ENCODE measurements at places on chromosomes 13 and 19.

DNA sequence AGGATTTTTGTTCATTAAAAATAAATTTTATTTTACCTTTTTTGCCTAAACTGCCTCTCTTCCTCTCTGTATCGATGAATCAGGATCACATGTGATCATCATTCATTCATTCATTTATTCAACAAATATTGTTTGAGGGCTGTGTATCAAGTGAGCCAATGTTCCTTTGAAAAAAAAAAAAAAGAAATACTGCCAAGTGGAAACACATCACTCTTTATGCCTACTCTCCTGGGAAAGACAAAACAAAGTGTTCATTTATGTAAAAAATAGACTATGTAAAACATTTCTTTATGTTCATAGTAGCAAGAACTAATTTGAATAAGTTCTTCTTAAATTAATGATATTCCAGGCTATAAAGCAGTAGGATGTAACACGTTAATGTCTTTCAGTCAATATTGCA lies 233.1 kb downstream of the POSTN start:
- DNase-seq = no peak

DNA sequence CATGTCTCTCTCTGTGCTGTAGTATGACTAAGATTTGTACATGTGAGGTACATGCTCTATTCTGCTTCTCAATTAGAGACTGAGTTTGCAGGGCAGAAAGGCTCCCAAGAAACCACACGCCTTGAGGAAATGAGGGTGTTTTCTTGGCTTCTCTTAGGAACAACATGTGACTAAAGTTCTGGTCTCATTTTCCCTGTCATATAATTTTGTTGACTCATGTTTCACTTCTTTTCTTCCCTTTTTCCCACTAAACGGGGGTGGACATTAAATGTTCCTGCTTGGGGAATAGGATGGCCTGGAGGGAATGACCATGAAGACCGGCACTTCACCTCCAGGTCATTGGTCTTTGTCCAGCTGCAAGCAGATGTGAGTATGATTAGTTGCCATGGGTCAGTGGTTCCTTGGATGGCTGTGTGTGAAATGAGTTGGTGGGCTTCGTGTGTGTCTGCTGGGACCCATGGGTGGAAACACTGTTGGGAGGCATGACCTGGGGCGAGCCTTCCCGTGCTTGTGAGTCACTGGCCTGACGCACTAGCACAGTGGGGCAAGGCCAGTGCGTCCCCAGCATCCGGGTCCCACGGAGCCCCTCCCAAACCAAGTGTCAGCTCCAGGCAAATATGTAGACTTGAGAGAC lies 56.6 kb downstream of the COL4A1 start:
- DNase-seq = no peak

DNA sequence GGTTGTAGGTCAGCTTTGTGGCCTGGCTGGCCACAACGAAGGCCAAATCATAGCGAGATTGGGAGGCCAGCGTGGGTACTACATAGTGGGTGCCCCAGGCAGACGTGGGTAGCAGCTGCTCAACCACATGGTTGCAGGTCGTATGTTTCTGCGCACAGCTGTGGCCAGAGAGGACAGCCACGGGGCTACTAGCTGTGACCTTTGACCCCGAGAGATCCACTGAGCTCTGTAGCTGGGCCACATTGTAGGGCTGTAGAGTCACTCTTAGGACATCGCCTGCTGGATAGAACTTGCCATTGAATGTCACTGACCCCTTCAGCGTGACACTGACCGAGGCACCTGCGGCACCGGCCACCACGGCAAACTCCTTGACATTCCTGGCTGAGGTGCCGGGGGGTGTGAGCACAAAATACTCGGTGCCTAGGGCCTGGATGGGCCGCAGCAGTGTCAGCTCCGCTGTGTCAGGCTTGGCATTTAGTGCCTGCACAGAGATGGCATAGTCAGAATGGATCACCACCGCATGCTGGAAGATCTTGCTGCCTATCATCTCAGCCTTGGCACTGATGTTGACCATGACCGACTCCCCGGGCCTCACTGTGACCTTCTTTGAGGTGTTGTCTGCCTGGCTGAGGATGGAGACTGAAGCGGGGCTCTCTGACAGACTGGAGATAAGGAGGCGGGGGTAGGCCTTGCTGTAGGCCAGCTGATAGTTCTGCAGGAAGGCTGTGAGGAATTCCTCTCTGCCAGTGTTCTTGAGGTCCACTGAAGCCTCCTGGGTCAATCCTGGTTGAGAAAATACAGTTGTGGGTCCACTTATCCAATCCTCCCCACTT lies 6.7 kb downstream of the FCGBP start:
- no peak for DNase-seq

DNA sequence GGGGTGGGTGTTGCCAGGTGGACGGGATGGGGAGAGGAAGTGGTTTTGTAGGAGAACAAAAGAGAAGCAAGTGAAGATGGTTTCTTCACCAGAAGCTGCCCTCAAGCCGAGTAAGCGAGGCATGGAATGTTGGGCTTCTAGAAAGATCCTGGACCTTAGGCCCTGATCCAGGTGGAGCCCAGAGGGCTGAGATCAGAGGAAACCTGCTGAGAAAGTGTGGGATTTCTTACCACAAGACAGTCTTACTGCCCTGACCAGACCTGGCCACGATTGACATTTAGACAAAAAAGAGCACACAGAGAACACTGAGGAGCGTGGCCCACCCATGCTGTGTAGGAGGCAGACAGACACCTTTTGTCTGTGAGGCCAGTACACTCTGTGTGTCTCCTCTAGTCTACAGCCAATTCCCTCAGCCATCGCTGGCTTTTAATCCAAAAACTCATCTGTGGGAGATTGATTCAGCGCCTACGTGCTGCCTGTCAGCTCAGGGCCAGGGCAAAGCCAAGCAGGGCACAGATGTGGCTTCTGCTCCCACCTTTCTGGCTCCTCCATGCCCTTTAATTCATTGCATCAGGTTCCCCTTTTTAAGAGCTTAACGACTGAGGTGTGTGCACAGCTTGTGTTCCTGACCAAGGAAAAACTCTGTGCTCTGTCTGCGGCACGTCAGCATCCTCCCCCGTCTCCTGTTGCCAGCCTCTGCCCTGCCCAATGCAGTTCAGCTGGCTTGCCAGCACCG lies 123.3 kb downstream of the AKAP11 start:
- DNase-seq = no peak

DNA sequence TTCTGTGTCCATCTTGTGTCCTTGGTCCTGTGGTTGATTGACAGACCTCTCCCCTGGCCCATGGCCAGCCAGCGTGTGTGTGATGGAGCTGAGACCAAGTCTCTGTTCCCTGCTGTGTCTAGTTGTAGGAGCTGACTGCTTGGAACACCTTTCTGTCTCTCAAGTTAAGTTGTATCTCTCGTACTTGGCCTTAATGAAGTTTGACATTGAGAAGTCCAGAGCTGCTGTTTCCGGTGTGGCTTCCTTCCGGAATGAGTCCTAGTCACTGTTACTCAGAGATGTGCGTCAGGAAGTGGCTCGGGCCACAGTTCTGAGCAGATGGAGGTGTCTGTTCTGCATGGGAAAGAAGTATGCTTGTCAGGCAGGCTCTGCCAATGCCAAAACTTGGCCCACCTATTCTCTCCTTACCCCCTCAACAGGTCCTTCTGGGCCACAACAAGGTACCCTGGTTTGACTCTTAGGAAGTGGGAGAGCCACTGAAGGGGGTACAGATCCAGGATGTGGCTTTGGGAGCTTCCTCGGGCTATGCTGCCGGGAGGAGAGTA lies 54.3 kb downstream of the GATAD2A start:
- DNase-seq = no peak

GRCh38 chr13:24274452-24275021 lies 34.8 kb upstream of the C1QTNF9 start:
- DNase-seq = no peak

- DNase-seq = no peak
Measured at GRCh38 chr19:18513868-18514267, 8.0 kb downstream of the ELL start.

GRCh38 chr13:51240178-51240577 lies 18.0 kb downstream of the FAM124A start:
- no peak for DNase-seq

DNA sequence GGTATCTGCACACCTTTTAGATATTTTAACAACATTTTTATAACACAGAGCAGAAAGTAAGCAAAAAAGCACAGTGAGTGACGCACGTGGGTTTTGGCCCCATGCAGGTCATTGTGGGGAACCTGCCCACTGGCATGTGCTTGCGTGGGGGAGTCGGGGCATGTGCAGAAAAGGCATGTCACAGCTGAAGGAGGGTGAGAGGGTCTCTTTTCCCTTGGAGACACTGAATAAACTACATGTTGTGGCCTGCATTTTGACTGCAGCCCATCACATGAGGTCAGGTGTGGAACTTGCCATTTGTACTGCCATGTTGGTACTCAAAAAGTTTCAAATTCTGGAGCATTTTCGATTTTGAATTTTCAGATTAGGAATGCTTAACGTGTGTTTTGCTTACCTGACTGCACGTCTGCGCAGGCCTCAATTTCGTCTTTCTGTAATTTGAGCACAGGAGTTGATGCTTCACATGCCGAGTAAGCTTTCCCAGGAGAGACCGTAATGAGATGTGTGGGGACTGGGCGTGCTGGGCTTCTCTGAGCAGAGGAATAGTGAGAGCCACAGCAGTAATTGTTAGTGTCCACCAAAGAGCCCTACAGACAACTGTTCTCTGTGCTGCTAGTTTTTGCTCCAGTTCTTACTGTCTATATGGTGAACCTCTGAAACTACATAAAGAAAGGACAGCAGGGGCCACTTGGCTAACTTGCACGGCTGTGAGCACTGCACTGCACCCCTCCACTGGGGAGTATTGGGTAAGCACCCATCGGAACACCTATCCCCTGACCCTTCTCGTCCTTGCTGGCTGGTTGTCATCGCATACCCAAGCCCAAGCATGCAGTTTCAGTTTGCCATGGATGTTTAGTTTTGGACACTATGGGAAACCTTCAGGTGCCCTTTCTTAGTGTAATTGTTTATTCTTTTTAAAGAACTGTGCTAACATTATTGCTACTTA lies 72.9 kb upstream of the GPR183 start:
- no peak for DNase-seq

DNA sequence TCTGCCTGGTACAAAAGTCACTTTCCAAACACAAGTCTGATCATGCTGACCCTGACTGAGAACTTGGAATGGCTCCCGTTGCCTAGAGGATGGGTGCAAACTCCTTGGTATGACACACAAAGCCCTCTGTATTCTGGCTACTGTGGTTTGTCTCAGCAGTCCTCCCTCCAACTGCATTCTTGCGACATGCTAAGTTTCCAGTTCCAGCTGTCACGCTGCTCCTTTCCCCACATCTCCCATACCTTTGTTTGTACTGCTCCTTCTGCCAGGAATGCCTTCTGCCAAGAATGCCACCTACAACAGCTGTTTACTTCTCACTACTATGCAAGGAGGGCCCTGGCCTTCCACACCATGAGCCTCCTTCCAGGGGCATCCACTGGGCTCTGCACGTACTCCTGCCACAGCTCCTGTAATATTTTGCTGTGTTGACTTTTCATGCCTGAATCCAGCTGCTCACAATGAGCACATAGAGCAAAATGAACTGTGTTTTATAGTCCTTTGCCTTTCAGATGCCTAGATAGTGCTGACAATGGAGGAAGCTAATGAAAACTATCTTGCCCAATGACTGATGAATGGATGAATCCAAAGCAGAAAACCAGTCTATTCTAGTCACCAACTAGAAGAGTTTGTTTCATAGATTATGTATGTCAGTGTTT lies 543.7 kb downstream of the EFNB2 start:
- DNase-seq = no peak

DNA sequence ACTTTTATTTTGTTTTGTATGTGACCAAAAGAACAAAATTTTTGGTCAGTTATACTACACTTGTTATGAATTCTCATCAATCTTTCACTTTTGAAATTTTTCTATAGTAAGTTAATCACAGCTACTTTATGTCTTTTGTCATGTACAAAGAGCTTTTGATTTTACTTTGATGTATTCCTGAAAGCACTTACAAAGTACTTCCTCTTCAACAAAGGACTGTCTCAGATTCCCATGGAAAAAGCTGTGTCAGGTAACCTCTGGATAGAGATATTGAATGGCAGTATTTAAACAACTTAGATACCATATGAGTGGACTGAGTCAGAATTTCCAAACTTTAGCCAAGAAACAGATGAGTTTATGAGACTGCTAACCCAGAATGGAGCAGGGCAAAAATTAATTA lies 689.3 kb upstream of the ATXN8OS start:
- DNase-seq = no peak

GRCh38 chr13:94318418-94318817 lies 161.1 kb downstream of the DCT start:
- no peak for DNase-seq

DNA sequence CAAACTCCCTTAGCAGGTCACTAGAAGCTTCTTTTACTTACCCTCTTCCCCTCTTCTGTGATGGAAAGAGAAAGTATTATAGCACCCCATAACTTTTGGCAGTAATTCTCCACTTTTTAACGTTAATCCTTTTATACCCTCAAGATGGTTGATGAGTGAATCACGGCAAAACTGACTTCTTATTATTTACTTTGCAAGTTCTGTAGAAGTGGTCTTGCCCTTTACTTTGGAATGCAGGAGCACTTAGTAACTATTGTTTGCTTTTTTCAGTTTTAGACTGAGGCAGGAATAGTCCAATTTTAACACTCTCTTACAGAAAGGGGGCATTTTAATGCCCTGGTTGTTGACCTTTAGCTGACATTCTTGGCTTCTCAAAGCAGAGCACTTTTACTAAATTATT lies 260.1 kb downstream of the LMO7 start:
- no peak for DNase-seq

DNA sequence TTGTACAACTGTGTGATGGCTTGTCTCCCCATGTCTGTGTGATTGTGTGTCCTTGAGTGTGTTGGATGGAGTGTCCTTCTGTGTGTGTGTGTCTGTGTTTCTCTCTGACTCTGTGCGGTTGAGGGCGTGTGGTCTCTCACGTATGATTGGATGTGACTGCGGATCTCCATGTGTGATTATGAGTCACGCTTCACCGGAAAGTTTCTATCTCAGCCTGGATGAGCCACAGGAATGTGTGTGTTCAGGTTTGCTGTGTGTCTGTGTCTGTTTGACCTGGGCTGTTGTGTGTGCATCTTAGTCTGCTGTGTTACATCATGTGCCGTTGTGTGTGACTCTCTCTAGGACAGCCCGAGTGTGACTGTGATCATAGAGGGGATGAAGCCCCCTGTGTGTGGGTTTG lies 15.5 kb upstream of the ZNF835 start:
- DNase-seq = no peak

- DNase-seq = no peak
Measured at GRCh38 chr13:69903081-69903480, 204.5 kb upstream of the ATXN8OS start.

All from neuronal stem cell (in vitro differentiated cells).